ENCODE measurements at places on chromosomes 1 and 21.

- no peak for DNase-seq
These were observed 318.8 kb downstream of the PCP4 start for GRCh38 chr21:40186045-40186444.

DNA sequence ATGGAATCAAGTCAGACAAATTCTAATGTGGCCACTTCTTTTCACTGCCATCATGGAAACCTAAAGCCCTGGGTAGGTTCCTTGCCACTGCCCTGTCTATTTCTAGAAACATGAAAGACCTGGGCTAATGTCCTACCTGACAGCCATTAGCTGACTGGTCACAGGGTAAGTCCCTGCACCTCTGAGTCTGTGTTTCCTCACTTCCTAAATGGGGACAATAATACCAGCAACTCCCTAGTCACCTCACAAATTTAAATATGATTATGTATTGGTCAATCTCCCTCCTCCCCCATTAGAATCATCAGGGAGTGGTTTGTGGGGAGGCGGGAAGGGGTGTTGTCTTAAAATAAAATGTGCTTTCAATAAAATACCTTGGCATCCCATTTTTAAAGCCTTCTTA is 2.2 kb downstream of the CREG1 start:
- DNase-seq, result no peak

DNA sequence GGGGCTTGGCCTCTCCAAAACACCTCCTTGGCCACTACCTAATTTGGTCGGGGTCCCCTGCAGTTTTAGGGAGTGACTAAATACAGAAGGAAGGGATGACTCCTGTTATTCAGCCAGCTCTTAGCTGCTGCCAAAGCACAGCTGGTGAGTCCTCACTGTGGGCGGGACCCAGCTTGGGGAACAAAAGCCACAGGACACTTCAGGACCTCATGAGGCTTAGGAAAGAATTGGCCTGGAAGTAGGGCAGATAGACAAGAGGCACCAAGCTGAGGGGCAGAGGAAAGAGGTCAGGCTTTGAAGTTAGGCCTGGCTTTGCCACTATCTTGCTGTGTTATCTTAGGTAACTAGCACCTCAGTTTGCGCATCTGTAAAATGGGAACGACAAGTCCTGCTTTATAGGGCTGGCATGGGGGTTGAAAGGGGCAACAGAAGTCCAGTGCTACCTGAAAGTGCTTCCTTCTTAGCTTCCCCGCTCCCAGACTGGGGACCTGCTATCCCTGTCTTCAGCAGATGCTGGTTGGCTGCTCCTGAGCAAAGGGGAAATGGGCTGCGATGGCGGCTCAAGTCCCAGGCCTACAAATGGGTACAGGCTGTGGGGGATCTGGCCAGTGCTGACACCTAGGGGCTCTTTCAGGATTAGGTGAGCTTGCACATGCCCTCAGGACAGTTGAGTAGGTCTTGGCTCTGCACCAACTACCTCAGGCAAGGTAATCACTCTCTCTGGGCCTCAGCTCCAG is 15.7 kb downstream of the IFI6 start:
- DNase-seq, result no peak

DNA sequence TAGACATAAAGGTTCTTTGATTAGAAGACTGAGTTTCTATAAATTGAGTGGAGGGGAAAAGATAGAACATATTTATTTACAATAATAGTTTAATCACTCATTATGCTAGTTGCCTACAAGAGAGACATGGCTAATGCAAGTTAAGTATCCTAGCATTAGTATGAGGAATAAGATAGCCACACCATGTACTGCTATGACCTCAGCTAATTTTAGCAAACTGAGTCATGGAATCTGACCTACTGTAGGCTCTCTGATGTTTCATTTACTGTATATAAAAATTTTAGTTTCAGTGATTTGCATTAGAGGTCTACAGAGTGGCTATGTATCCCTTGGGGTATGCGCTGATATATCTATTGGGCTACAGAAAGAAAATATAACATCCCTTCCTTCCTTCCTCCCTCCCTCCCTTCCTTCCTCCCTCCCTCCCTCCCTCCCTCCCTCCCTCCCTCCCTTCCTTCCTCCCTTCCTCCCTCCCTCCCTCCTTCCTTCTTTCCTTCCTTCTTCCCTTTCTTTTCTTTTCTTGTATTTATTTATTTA is 5.8 kb downstream of the AGL start:
- DNase-seq, result no peak

GRCh38 chr1:205642679-205643307 is 11.0 kb upstream of the ELK4 start:
- no peak for DNase-seq

- DNase-seq, result no peak
These were observed 22.5 kb downstream of the XCL1 start for GRCh38 chr1:168598892-168599291.

DNA sequence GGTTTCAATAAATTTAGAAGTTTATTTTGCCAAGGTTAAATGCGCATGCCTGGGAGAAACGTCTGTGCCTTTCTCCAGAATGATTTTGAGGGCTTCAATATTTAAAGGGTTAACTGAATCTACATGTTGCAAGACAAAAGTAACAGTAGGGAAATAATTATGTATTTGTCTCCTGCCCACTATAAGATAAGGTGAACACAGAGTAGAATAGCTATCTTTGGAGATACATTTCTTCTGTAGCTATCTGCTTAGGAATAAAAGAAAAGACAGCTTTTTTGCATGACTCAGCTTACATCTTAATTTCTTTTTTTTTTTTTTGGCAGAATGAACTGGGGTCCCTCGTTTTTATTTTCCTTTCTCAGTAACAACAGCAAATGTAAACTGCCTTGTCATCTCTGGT is 1351.6 kb downstream of the AMY1C start:
- no peak for DNase-seq

GRCh38 chr1:78224246-78224785 is 178.6 kb downstream of the GIPC2 start:
- no peak for DNase-seq

DNA sequence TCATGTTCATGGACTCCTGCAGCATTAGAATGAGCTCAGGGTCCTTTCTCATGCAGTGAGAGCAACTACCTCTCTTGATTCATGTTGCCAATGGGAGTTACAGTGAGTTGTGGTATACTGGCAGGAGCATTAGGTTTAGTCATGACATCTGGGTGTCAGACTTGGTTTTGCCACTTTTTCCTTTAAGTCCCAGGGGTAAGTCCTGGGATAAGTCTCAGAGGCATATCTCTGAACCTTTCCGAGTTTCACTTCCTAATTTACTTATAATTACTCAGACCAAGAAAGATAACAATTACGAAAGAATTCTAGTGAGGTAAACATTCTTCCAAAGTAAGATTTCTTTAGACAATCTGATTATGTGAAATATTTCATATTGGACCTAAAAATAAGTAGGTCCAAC is 606.0 kb downstream of the SMYD3 start:
- DNase-seq, result no peak

GRCh38 chr1:153956997-153957715 is 1.3 kb downstream of the CRTC2 start:
- no peak for DNase-seq

DNA sequence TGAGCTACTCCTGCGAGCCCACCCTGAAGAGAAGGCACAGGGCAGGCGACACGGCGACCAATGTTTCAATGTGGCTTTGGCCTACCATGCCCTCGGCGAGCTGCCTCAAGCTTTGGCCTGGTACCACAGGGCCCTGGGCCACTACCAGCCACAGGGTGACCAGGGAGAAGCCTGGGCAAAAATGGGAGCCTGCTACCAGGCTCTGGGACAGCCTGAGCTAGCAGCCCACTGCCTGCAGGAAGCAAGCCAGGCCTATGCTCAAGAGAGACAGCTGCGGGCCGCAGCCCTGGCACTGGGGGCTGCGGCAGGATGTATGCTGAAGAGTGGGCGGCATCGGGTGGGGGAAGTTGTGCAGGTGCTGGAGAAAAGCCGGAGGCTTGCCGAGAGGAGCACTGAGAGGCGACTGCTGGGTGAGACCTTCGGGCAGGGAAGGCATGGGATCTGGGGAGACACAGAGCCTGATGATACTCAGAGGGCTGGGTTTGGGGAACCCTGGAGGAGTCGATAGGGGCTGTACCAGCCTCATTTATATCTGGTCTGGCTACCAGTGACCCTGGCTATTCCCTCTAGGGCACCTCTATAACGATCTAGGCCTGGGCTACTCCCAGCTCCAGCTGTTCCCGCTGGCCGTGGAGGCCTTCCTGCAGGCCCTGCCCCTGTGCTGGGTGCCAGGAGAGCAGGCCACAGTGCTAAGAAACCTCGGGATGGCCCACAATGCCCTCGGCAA is 2.3 kb downstream of the TTC24 start:
- peak; percentile 33 for DNase-seq

DNA sequence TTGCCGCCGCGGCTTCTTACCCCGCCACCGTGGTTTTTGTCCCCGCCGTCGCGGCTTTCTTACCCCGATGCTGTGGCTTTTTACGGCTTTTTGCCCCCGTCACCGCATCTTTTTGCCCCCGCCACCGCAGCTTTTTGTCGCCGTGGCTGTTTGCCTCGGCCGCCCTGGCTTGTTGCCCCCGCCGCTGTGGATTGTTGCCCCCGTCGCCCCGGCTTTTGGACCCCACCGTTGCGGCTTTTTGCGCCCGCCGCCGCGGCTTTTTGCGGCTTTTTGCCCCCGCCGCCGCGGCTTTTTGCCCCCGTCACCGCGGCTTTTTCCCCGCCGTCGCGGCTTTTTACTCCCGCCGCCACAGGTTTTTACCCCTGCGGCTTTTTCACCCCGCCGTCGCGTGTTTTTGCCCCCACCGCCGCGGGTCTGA is 3934.3 kb downstream of the SRGAP2C start:
- no peak for DNase-seq

- no peak for DNase-seq
These were observed 81.1 kb downstream of the LHX4 start for GRCh38 chr1:180311011-180311730.

GRCh38 chr1:216566641-216567205 is 143.5 kb upstream of the USH2A start:
- no peak for DNase-seq

DNA sequence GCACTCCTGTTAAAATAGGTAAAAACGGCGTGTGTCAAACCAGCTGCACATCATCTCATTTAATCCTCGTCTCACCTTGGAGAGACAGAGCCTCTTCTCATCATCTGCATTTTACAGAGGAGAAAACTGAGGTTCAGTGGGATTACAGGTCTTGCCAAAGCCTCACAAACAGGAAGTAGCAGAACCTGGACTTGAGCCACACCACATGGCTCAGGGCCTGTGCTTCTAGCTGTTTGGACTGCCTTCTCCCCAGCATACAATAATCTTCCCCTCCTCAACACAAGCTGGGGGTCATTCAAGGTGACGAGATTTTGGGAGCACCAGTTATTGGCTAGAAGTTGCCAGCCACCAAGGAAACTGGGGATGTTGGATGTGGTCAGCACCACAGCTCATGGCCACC is 167.9 kb upstream of the ZC3H12A start:
- DNase-seq, result no peak

- no peak for DNase-seq
These were observed 164.8 kb downstream of the PRDM2 start for GRCh38 chr1:13864760-13865159.

DNA sequence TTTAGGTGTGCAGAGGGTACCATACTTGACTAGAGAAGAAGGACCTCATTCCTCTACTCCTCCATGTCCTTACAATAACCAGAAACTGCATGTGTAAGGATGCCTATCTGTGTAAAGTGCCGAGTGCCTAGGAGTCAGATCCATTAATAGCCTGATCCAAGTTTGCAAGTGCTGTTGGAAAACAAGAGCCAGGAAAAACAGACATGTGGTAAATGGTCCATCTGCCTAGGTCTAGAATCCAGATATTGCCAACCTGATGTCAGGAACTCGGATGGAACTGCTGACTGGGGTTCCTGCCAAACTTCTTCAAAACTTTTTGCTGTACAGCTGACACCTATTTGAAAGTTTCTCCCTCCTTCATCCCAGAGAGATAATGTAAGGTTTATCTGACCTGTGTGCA is 239.4 kb upstream of the CAMK1G start:
- no peak for DNase-seq

DNA sequence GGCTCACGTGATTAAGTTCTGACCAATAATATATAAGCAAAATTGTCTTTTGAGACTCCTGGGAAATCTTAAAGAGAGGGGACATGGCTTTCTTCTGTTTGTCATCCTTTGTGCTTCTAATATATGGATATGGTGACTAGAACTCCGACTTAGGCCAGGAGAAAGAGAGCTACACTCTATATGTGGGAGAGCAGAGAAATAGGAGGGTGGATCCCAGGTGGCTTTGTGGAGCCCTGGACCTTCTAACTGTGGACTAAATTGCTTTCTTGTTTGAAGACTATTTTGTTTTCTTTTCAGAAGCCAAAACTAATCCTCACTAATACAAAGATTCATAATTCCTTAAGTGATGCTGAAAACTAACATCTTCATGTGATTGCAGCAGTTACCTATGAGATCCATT is 75.0 kb downstream of the CENPF start:
- no peak for DNase-seq

DNA sequence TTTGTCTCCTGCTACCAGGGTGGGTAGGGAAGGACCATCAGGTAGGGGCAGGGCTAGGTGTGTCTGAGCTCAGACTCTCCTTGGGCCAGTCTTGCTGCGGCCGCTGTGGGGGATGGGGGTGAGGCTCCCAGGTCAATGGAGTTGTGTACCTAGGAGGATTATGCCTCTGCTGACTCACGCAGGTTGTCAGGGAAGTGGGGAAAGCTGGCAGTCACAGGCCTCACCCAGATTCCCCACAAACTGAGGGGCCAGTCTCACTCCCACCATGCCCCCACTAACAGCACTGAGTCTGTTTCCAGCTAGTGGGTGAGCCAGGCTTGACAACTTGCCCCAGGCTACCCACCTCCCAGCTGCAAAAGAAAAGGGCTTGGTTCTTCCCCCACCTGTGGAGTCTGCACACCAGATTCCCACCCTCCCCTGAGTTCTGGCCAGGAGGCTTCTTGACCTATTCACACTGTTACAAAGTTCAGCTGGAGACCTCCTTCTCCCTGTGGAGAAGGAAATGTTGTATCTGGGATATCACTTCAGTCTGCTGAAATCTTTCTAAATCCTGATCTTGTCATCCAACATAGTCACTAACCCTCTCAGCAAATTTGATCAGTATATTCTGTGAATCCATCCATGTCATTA is 69.2 kb upstream of the GJA8 start:
- DNase-seq, result no peak

DNA sequence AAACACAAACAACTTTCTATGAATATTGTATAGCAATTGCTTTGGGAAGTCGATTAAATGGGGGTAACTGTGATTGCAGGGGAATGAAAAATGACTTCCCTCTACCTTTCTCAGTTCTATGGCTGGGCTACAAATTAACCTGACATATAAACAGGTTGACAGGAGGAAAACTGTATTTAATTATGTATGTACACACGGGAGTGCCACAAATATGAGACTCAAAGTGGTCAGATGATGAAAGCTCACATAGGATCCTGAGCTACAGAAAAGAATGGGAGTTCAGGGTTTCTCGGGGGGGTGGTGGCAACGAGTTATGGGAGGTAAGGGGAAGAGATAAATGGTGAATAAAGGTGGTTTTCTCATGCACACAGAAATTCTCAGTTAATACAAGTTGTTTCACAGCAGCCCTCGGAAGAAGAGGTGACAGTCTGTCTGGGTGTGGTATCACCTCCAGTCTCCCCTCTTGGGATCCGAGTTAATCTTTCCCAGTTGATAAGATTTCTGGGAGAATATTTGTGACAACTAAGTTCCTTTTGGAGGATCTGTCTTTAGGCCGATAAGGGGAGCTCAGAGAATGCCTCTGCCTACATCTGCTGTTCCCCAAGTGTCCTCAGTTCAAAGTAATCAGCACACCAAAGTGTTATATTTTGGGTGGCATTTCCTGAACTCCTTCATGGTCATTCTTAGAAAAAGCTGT is 26.3 kb downstream of the GADD45A start:
- DNase-seq, result no peak

- no peak for DNase-seq
These were observed 86.2 kb upstream of the HP1BP3 start for GRCh38 chr1:20873311-20873710.

Measured in activated naive CD4-positive, alpha-beta T cell (primary cell).